ENCODE measurements at places on chromosomes 6 and 20.

GRCh38 chr6:53669592-53669991 is 4.0 kb upstream of the KLHL31 start:
- DNase-seq, result no peak

- DNase-seq, result no peak
Measured at GRCh38 chr6:7136859-7137334, 29.1 kb downstream of the RREB1 start.

DNA sequence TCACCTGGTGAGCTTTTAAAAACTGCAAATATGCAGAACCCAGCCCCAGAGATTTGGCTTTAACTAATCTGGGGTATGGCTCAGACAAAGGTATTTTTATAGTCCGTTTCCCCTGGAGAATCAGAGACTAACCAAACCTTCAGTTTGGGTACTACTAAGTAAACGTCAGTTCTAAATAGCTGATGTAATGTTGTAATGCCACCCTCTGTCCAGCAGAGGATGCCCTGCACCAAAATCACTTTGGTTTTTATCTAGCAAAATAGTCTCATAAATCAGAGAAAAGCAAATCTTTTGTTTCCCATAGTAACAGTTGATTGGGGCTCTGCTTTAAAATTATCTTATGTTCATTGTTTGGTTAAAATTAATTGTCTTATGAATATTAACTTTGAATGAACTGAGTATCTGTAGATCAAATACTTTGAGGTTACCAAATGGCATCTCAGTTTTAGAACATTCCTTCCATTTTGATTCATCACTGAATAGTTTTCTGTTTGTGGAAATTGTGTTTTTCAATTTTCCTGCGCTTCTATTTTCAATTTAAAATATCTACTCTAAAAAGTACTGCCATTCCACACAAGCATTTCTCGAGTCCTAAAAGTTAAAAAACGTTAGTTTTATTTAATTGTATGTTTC is 278.3 kb upstream of the PLCB4 start:
- DNase-seq, result no peak

- no peak for DNase-seq
Measured at GRCh38 chr6:145569140-145569539, 166.2 kb downstream of the EPM2A start.

GRCh38 chr6:12401200-12401599 is 111.0 kb downstream of the EDN1 start:
- no peak for DNase-seq

GRCh38 chr6:52547647-52548352 is 29.1 kb downstream of the TRAM2 start:
- DNase-seq, result no peak

DNA sequence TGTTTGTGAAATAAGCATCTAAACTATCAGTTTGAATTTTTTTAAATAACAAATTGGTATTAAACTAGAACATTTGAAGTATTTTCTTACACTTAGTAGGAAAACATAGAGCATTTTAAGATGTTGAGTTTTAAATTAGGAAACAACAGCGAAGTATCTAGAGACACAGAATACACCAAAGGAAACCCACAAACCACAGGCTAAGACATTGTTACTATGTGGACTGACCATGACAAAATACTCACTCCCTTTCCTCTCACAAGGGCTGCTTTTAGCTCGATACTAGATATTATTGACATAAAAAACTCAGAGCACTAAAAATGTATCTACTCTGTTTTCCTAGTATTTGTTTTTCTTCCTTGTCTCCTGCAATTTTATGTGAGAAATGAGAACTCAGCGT is 266.0 kb upstream of the CITED2 start:
- DNase-seq, result no peak

DNA sequence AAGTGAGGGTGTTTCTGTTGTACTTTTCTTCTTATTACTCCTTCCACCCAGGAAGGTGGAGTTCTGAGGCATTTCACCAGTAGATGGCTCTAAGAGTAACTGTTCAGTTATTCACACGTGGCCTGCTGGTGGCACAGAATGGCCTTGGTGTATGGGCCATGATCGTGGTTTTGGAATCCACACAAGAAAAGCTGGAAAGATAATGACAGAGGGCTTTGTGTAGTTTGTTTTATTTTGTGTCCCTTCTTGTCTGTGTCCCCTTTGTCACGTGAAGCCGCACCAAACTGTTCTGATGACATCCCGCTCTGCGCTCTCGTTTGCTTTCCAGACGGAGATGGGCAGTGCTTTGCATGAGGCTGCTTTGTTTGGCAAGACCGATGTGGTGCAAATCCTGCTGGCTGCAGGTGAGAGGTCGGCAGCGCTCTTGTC is 93.4 kb downstream of the ANKS1A start:
- DNase-seq, result no peak

GRCh38 chr6:36368921-36369865 is 18.3 kb downstream of the ETV7 start:
- no peak for DNase-seq

DNA sequence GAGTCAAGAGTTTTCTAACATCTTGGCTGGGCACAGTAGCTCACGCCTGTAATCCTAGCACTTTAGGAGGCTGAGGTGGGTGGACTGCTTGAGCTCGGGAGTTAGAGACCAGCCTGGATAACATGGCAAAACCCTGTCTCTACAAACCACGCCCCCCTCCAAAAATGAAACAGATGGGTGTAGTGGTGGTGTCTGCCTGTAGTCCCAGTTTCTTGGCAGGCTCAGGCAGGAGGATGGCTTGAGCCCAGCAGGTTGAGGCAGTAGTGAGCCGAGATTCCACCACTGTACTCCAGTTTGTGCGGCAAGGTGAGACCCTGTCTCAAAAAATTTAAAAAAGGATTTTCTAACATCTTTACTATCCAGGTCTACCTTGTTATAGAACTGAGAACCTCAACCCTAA is 22.0 kb downstream of the FAM8A1 start:
- DNase-seq, result no peak

Data from activated naive CD4-positive, alpha-beta T cell (primary cell).